Activated naive CD8-positive, alpha-beta T cell treated with anti-CD3 and anti-CD28 coated beads, Interleukin-2, amount 50 U/mL, for 16 hours (primary cell): ENCODE measurements at places on chromosomes 13 and 19.

GRCh38 chr13:35449821-35450220 is 26.7 kb downstream of the MAB21L1 start:
- DNase-seq, result no peak

- no peak for DNase-seq
Observed at GRCh38 chr19:48751845-48752495, 471 bp downstream of the FUT1 start.

DNA sequence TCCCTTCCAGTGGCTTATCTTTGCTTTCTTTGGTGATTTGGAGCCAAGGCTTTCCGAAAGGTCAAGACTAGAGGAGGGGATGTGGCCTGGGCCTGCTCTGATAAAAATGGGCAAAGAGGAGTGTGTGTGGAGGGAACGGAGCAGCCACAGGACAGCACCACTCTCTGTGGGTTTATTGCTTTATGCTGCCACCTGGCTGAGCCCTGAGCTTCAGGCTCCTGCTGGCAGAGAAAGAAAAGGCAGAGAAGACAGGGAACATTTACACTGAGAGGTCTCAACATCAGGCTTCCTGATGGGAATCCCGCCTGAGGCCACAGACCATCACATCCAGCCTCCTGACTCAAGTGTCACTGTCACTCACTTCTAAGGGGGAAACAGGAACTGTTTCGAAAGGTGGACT is 9.2 kb upstream of the GSX1 start:
- DNase-seq, result no peak

- DNase-seq, result no peak
Observed at GRCh38 chr13:23794267-23795161, 94.7 kb downstream of the MIPEP start.

- no peak for DNase-seq
Observed at GRCh38 chr13:99220199-99220935, 19.7 kb downstream of the UBAC2 start.

- DNase-seq, result no peak
Observed at GRCh38 chr13:99642006-99642405, 140.7 kb downstream of the TM9SF2 start.

DNA sequence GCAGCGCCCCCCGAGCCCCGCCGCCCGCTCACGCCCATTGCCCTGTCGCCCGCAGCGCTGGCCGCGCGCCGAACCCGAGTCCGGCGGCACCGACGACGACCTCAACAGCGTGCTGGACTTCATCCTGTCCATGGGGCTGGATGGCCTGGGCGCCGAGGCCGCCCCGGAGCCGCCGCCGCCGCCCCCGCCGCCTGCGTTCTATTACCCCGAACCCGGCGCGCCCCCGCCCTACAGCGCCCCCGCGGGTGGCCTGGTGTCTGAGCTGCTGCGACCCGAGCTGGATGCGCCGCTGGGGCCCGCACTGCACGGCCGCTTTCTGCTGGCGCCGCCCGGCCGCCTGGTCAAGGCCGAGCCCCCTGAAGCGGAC is 518 bp downstream of the KLF2 start:
- DNase-seq, result no peak

- no peak for DNase-seq
Observed at GRCh38 chr19:46967578-46968032, 52.0 kb upstream of the NPAS1 start.

GRCh38 chr13:112838842-112839117 is 130.2 kb upstream of the MCF2L start:
- no peak for DNase-seq

DNA sequence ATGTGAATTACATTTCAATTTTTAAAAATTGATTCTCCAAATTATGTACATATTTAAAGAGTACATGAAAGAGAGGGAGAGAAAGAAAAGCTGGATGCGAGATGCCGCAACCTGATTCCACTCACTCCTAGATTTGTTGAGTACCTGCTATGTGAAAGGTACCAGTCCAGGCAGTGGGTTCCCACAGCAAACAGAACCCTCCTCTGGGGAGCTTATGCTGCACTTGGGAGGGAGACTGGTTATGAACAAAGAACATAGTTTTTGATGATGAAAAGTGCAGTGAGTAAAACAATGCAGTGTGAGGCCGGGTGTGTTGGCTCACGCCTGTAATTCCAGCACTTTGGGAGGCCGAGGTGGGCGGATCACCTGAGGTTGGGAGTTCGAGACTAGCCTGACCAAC is 43.4 kb downstream of the ACTN4 start:
- no peak for DNase-seq
